ENCODE measurements at places on chromosomes 13 and 19.

DNA sequence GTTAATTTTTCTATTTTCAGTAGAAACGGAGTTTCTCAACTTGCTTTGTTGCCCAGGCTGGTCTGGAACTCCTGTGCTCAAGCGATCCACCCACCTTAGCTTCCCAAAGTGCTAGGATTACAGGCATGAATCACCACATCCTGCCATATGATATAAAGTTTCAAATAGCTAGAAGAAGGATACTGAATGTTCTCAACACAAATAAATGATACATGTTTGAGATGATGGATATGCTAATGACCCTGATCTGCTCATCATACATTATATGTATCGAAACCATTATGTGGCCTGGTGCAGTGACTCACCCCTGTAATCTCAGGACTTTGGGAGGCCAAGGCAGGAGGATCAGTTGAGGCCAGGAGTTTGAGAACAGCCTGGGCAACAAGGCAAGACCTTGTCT lies 11.5 kb downstream of the CIB3 start:
- DNase-seq: no peak

GRCh38 chr19:8022275-8022674 lies 16.8 kb upstream of the ELAVL1 start:
- no peak for DNase-seq

GRCh38 chr19:56712611-56713276 lies 41.2 kb upstream of the ZNF835 start:
- DNase-seq: no peak

DNA sequence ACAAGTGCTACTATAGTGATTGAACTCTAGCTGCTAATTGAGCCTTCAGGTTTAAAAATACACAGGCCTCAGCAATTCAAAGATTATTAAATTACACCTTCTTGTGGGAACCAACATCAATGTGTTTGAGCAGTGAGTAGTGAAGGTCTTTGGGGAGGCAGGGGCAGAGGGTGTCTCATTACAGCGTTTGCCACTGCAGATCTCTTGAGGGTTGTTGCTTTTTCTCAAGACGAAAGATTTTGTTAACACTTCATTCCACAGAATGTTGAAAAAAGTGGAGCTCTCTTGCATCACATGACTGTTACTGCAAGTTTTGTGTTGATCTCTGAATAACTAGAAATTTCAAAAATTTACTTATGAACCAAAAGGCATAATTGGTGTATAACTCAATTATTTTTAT lies 253.6 kb downstream of the ATP8A2 start:
- DNase-seq: peak; percentile 4

GRCh38 chr19:6100284-6100915 lies 9.9 kb downstream of the RFX2 start:
- DNase-seq: no peak

GRCh38 chr13:78193846-78194245 lies 275.2 kb upstream of the EDNRB start:
- DNase-seq: no peak

DNA sequence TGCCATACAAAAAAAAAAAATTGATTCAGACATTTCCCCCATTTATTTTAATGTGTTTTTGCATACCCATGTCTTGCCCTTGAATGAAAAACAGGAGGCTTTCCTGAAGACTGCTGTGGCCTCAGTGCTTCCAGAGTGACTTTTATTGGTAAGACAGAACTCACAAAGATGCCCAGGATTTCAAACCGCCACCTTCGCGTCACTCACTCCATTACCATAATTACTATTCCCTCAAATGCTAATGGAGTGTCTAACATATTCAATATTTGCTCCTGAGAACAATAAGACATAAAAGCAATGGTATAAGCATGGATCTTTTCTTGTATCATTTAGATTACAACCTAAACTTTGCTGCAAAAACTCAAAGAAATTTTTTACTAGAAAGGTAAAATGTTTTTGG lies 282.2 kb upstream of the SOX21 start:
- DNase-seq: no peak

DNA sequence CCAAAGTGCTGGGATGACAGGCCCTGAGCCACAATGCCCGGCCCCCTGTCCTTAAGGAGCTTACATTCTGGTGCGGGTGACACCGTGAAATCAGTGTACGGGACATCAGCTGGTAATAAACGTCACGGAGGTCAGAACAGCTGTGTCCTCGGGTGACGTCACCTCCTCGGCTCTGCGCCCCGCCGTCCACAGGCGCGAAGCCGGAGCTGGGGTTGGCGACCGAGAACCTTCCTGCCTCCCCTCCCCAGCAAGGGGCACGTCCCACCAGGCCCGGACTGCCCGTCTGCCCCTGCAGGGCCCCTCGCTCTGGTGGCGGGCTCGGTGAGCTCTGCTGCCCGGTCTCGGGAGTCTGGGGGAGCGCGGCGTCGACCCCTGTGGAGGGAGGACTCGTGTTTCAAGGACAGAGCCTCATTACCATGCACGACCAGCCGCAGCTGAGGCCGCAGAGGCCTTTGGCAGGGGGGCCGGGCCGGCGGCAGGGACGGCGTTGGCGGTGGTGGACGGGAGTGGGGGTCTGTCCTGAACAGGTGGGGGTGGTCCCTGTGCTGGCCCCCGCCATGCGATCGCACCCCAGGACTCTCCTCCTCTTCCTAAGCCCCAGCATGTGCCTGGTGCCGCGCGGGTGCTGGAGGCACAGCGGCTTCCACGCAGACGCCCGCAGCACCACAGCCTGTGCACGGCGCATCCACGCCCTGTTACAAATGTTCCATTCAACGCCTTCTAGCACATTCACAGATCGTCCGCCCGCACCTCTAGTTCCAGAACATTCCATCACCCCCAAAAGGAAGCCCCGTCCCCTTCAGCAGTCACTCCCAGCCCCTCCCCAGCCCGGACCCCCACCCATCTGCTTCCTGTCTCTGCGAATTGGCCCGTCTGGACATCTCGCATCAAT lies 5.4 kb downstream of the LINGO3 start:
- no peak for DNase-seq

- no peak for DNase-seq
Measured at GRCh38 chr13:98827449-98827848, 75.0 kb upstream of the SLC15A1 start.

GRCh38 chr19:17020823-17021222 lies 5.8 kb downstream of the CPAMD8 start:
- DNase-seq: no peak

DNA sequence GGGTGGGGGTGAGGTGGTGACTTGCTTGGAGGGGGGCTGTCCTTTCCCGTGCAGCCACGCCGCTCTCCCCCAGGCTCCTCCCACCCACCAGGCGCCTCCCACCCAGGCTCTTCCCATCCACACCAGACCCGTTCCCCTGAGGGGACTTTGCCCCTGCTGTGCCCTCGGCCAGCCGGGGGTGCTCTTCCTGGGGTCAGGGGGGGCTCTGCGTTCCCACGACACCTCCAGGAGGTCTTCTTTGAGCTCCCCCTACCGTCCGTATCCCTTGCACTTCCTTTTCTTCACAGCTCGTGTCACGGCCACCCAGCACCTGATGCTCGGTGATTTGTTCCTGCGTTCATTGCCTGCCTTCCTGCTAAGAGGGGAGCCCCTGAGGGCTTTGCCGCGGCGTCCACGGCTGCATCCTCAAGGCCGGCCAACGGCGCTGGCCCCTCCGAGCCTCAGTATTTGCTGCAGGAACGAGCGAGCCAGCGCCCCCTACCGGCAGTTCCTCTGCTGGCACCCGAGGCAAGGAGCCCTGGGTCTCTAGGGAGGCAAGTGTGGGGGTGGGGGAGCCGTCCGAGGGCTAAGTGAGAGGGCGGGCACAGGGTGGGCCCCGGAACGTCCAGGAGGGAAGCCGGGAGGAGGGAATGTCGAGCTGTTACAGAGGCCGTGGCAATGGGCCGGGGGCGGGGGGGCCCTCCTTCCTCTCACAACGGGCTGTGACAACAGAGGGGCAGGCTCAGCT lies 11.8 kb downstream of the LRRC4B start:
- DNase-seq: peak; percentile 27

- no peak for DNase-seq
Measured at GRCh38 chr19:2287585-2288337, 5.8 kb upstream of the PEAK3 start.

DNA sequence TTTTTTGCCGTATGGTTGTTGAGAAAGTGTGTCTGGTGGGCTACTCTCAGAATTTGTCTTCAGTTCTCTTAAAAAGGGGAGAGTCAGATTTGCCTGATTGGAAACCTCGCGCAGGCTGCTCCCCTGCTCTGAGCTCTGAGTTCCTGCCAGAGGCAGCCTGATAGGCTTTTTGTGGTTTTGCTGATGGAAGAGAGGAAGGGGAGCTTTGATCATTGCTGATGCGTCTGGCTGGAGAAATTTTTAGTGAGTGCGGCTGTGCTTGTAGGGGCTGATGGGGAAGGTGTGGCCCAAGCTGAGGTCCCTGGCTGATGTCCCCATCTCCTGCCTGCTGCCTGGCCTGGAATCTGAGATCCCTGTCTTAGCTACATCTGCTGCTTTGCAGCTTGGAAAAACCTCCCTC lies 2.8 kb downstream of the CHST8 start:
- DNase-seq: no peak

DNA sequence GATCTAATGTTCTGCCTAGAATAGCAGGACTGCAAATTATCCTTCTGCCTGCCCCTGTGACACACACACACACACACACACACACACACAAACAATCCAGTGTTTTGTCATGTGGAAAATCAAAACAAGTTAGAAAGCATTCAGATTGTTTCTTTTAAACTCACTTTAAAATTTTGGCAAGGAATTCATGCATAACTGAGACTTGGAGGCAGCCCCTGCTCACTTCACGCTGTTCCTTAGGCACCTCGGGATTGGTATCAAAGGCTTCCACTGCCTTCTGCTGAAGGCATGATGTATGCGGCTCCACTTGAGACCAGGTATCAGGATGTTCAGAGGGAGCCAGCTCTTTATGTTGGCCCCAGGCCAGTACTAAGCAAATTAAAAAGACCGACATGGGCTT lies 158.7 kb downstream of the OXGR1 start:
- DNase-seq: no peak

DNA sequence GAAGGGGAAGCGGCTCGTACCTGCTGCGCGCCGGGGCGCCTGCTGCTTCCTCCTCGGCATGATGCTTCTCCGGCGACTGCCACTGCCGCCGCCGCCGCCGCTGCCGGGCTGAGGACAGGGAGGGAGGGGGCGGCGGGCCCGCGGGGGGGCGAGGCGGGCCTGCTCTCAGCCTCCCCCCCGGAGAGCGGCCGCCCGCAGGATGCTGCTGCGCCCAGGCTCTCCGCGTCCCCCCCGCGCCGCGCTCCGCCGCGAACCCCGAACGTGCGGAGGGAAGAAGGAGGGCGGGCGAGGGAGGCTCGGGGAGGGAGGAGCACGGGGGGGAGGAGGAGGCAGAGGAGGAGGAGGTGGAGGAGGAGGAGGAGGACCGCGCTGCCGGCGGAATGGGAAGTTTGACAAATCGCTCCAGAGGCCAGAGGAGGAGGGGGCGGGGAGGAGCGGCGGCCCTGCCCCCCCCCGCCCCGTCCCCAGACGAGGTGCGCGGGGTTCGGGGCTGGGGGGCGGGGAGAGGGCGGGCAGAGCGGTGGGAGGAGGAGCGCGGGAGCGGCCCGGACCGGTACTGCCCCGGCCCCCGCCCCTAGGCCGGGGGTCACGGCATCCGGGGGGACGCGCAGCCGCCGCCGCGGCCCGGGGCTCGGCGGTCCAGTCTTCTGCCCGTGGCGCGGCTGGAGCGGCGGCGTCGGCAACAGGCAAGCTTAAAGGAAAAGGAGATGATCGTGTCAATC lies at the start of gene TSHZ3:
Gene TSHZ3 (minus strand): TSS at position 277 of the 722 bp plus-strand sequence. CDS start 217 bp downstream, at position 60.
- DNase-seq: no peak

- no peak for DNase-seq
Measured at GRCh38 chr19:39471756-39472536, 8.7 kb upstream of the TIMM50 start.

DNA sequence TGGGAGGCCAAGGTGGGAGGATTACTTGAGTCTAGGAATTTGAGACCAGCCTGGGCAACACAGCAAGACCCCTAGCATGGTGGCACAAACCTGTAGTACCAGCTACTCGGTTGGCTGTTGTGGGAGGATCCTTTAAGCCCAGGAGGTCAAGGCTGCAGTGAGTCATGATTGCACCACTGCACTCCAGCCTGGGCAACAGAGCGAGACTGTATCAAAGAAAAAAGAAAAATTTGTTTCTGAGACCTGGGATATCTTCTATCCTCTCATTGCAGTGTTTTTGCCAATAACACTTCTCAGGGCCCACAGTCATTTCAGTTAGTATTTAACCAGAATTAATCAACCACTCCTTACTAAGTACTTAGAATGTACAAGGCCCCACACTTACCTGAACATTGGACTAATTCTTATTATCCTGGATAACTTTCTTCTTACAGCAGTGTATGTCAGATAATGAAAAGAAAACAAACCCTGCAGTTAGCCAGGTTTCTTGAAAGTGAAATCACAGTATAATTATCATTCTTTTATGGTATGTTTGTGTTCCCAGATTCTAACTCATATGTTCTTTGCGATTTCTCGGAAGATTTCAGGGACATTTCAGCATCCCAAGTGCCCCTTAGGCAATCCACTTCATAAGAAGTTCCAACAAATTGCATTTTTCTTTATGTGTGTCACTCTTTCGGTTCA lies 75.6 kb upstream of the KLF5 start:
- no peak for DNase-seq

DNA sequence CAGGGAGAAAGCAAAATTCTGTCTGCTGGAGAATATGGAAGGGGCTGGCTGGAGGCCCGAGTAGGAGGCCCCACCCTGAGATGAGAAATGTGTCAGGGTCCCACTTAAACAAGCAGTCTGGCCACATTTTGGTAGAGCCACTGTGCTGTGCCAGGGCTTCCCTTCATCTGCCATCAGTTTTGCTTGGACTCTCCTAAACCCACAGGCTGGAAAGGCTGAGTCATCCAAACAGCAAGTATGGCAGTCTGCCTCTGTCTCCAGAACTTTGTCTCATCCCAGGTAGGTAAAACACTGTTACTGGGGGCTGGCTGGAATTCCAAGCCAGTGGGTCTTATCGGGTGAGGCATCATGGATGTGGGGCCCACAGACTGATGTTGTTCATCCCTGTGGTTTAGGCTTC lies 1390.6 kb downstream of the UQCRFS1 start:
- no peak for DNase-seq

- no peak for DNase-seq
Measured at GRCh38 chr19:56348289-56348877, 33.7 kb upstream of the ZSCAN5A start.

- no peak for DNase-seq
Measured at GRCh38 chr19:50882188-50882587, 8.9 kb downstream of the KLK2 start.

DNA sequence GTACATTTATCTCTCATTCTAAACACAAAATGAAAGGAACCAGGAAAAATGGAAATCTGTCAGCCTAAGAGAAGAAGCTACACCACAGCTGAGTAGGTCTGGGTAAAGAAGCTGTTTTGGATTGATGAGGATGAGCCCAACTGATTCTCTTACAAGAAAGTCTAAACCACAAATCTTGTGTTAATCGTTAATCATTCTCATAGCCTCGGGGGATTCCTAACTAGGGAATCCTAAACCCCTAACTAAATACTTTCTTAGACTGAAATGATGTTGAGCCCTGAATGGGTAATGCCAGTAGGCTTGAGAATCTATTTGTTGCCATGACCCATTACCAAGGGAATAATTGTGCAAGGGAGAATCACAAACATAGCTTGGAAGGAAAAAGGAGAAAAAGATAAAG lies 327.5 kb upstream of the SPRY2 start:
- no peak for DNase-seq

DNA sequence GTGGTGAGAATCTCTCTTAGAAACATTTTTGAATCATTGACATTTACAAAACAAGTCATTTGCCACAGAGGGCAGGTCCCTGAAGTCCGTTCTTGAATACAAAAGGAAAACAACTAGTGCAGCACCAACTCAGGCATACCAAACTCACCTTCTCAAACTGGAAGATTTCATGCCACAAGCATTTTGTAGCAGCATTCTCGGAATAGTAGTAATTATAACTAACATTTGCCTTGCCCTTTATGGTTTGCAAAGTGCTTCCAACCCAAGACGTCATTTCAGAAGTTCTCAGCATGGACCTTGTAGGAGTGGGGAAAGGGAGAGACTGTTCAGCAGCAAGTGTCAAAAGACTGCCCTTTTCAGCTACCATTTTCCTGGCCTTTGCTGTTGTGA lies 344.6 kb downstream of the RFC3 start:
- DNase-seq: no peak
